ENCODE measurements at places on chromosomes 2 and 18.

GRCh38 chr18:25433590-25433989 lies 81.6 kb upstream of the ZNF521 start:
- DNase-seq: no peak

- DNase-seq: no peak
Observed at GRCh38 chr2:240405133-240405532, 30.3 kb upstream of the GPC1 start.

- no peak for DNase-seq
Observed at GRCh38 chr2:83459456-83459855, 999.6 kb downstream of the SUCLG1 start.

DNA sequence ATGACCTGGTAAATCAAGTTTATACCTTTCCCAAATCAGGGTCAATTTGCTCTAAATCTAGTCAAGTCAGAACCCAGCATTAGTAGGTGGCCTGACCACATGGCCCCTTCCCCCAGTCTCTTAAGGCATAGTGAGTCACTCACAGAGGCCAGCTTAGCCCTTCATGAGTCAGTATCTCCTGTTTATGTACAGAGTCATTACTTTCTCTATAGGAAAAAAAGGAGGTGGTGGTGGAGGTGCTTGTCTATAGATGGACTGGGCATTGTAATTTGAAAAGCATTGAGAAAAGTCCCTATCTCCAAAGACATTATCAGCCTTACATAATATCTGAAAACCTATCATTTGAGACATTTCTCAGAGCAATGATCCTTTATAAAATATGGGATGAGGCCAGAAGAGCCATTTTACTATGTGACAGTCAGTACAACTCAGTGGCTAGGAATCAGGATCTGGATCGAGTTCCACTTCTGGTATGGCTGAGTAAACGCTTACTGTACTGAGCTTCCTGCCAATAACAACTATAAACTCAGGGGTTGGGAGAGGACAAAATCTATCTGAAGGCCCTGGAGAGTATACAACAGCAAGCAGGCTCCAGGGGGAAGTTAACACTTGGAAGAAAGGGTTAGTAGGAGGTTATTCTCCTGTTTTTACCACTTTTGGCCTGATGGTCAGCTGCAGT lies 22.5 kb upstream of the SIGLEC15 start:
- DNase-seq: no peak

GRCh38 chr2:211086049-211086448 lies 529.6 kb downstream of the CPS1 start:
- DNase-seq: no peak

GRCh38 chr2:118732432-118732831 lies 115.0 kb downstream of the EN1 start:
- no peak for DNase-seq

- DNase-seq: no peak
Observed at GRCh38 chr2:42492691-42493467, 903 bp downstream of the KCNG3 start.

- no peak for DNase-seq
Observed at GRCh38 chr2:96181529-96181928, 27.1 kb downstream of the STARD7 start.

GRCh38 chr2:127086990-127087790 lies 19.8 kb downstream of the BIN1 start:
- no peak for DNase-seq

DNA sequence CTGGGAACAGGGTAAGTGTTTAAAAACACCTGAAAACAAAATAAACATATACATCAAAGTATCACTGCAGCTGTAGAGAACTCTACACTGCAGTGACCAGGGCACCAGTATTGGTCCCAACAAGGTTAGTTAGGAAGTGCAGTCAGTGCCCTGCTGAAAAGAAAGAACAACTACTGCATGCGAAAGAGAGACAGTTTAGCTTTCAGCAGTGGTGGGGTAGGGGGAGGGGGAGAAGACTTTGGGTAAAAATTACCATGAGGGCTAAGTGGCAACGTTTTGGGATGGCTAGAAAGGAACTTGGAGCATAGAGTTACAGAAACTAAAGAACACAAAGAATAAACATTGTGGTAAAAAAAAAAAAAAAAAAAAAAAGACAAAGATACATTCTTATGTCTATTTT lies 112.1 kb downstream of the UPP2 start:
- DNase-seq: no peak

GRCh38 chr2:27771548-27772335 lies at the start of gene MRPL33:
Gene MRPL33 (plus strand): TSS chr2:27771719. CDS start chr2:27771778, 59 bp downstream.
- peak; percentile 74 for DNase-seq

DNA sequence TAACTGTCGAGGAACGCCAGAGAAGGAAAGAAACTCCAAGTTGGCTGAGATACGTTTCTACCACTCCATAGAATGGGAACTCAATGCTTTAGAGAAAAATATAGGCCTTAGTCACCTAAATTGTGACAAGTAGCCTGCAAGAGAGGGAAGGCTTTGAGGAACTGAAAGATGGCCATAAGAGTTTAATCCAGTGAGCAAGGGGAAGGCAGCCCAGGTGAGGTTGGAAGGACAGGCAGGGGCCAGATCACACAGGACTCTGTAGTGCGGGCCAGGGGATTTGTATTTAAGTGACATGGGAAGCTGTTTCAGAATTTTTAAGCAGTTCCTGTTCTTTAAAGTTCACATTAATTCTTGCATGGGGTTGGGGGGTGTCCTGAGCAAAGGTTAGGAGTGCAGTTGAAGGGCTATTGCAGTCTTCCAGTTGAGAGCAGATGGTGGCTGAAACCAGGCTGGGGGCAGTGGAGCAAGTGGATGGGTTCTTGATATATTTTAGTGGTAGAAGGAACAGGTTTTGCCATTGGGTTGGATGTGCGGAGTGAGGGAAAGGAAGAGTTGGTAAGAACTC lies 138.9 kb upstream of the PELI1 start:
- no peak for DNase-seq

GRCh38 chr18:76285866-76286265 lies 209.2 kb downstream of the ZNF516 start:
- no peak for DNase-seq

- DNase-seq: no peak
Observed at GRCh38 chr2:128311755-128312341, 6.8 kb downstream of the HS6ST1 start.

GRCh38 chr2:240252872-240253511 lies 112.5 kb upstream of the OTOS start:
- no peak for DNase-seq

GRCh38 chr18:57998461-57998860 lies 45.6 kb upstream of the NEDD4L start:
- DNase-seq: no peak

GRCh38 chr2:25617948-25618646 lies 55.3 kb downstream of the DTNB start:
- no peak for DNase-seq

DNA sequence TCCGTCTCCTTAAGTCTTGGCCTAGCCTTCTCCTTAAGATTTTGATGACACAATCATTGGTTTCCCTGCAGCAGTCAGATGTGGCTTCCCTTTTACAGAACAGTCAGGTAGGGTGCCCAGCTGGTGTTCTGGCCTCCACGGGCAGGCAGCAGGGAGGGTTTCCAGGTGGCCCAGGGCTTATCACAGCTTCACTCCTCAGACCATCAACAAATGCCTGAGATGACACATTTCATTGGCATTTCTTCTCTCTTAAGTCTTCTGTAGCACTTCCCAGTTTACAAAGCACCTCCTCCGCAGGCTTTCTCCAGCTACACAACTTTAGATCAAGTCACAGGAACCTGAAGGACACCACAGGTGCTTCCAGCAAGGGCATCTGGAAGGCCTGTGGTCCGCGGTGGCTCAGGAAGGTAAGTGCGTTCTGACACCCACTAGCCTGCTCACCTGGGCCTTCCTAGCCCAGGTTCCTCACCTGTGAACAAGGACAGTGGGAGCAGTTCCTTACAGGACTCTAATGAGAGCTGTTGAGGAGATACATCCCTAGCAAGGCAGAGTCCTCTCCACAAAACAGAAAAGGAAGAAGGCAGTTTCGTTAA lies 37.6 kb downstream of the PTPN18 start:
- DNase-seq: no peak

- no peak for DNase-seq
Observed at GRCh38 chr2:464562-465309, 176.8 kb upstream of the ALKAL2 start.

- no peak for DNase-seq
Observed at GRCh38 chr2:65395621-65396347, 36.6 kb downstream of the SPRED2 start.

DNA sequence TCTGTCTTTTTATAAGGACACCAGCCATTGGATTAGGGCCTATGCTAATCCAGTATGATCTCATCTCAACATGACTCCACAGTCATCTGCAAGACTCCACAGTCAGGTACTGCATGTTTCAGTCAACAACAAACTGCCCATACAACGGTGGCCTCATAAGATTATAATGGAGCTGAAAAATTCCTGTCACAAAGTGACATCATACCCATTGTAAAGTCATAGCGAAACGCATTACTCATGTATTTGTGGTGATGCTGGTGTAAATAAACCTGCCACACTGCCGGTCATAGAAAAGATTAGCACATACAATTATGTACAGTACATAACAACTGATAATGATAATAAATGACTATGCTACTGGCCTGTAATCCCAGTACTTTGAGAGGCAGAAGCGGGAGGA lies 102.2 kb downstream of the TEX51 start:
- DNase-seq: no peak

GRCh38 chr2:207836521-207837133 lies 66.9 kb upstream of the FZD5 start:
- no peak for DNase-seq

DNA sequence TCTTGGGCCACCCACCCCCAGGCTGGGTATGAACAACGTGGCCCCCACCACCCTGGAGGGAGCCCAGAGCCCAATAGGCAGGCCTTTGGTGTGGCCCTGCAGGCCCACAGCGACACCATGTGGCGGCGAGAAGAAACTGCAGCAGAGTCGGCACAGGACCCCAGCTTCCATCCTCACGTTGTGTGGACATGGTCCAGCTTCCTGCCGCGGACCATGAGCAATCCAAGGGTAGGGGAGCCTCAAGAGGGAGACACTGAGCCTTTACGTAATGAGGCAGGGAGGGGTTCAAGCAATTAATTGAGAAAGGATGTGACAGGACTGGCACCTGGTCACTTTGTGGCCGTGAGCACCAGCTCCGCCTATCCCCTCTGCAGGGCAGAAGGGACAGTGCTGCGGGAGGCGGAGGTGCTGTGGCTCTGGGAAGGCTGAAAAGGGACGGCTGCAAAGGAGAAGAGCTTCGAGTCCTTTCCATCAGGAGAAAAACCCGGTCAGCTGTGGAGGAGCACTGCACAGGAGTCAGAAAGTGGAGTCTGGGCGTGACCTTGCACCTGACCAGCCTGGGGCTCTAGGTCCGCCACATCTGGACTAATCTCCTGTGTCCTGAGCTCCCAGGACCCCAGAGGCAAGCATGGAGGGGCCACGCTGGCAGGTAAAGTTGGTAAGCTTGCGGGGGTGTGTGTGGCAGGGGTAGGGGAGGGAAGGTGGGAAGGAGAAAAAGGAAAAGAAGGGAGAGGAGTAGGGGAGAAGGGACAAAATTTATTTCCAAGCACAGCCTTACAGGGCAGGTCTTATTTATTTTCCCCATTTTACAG lies 44.9 kb downstream of the TMEM37 start:
- DNase-seq: no peak

DNA sequence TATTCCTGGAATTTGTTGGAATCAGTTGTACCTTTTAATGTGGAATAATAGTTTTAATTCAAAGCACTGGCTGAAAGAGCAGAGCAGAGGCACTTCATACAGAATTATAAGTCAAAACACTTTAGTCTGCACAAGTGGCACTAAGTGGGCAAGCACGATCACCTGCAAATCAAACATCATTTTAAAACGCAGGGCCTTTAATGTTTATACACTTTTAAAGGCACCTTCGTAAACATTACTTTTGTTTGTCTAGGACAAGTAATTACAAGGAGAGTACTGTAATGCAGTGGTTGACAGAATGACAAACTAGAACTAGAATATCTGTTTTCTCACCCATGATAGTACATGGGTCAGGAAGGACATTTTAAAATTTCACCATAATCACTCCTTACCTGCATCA lies 36.4 kb downstream of the LANCL1 start:
- no peak for DNase-seq

DNA sequence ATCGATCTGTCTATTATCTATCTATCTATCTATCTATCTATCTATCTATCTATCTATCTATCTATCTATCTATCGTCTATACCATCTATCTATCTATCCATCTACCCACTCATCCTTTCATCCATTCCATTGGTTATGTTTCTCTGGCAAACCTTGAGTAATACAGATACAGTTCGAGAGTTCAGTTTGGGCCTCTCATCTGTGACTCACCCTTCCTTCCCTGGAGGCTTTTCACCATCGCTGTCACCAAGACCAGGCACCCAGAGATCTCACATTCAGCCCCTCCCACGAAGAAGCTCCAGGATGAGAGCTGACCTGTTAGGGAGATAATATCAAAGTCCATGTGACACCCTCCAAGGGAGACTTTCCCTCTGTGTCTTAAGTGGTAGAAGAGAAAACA lies 164.1 kb upstream of the CELF4 start:
- DNase-seq: no peak

- no peak for DNase-seq
Observed at GRCh38 chr2:31922542-31923408, 88.0 kb downstream of the MEMO1 start.

- no peak for DNase-seq
Observed at GRCh38 chr2:124704071-124704925, 679.2 kb downstream of the CNTNAP5 start.

- no peak for DNase-seq
Observed at GRCh38 chr2:105872142-105872728, 127.5 kb downstream of the NCK2 start.

- DNase-seq: no peak
Observed at GRCh38 chr2:118473846-118474540, 373.5 kb downstream of the EN1 start.

DNA sequence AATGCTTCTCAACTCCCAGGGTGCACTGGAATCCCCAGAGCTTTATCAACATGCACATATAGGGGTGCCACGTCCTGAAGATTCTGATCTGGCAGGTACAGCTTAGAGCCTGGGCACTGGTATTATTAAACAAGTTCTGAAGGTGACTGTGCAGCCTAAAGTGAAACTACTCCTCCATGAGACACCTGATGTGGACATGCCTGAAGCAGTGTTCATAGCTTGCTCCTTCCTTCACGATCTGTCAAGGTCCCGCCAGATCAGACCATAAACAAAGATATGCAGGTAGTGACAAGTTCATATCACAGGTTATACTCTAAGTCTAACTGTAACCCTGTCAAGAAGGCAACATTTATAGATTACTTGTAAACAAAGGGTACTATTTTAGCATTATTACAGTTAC lies 65.3 kb upstream of the DNER start:
- DNase-seq: no peak

GRCh38 chr2:48982887-48983435 lies 171.4 kb downstream of the FSHR start:
- no peak for DNase-seq

DNA sequence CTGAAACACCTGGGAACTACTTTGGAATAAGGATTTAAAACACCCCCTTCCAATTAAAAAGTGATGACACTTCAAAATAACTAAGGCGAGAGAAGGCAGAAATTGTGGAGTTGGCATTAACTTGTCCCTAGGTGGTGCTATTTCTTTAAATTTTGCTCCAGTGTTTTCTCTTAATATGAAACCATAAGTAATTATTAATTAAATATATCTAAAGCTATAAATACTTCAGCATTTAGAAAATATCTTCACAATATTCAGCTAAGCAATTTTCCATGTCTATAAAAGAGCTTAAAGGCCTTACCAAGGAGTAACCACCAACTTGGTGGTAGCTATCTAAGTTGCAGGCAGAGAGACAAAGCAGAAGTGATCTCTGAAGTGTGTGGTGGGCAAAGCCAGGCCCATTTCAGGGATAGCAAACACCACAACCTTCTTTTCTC lies 186.8 kb upstream of the PGAP1 start:
- DNase-seq: no peak
